ENCODE measurements at places on chromosomes 4 and X. TPM values are rescaled to one million over a fixed set of nuclear protein-coding genes. Genes with fewer than 3 reads are reported as not detected.

SPANXA1 gene
- 4.7 TPM for total RNA-seq

GRCh38 chr4:105147553-105148161 lies 981 bp downstream of the TET2 start:
- no peaks in the 10 kb centered on the region for H3K27me3 ChIP-seq
- no peaks in the 10 kb centered on the region for H3K36me3 ChIP-seq
- peak overlapping the region; percentile 34 for H3K27ac ChIP-seq
- peaks cover 19% of the 10 kb centered on the region for H3K4me1 ChIP-seq

DNA sequence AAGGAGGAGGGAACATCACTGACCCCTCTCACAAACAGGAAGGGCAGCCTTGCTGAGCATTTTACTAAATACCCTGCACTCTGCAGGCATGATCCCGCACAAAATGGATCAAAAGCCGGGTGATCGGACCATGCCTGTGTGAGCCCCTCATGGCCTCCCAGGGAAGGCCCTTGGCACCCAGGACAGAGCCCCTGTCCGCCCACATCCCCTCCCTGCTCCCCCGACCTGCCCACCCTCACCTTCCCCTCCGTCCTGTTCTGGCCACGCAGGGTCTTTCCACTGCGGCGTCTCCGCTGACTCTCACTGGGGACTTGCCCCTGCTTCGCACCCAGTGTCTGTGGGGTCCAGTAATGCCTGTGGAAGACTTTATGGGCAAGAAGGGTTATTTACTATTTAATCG lies 105.0 kb downstream of the HMX1 start:
- no peaks in the 10 kb centered on the region for H3K4me1 ChIP-seq
- DNase-seq: no peak
- peaks cover 70% of the 10 kb centered on the region for H3K27me3 ChIP-seq
- H3K4me3 ChIP-seq: no peak overlapping the region
- H3K27ac ChIP-seq: no peak overlapping the region
- H3K36me3 ChIP-seq: no peaks in the 10 kb centered on the region

DNA sequence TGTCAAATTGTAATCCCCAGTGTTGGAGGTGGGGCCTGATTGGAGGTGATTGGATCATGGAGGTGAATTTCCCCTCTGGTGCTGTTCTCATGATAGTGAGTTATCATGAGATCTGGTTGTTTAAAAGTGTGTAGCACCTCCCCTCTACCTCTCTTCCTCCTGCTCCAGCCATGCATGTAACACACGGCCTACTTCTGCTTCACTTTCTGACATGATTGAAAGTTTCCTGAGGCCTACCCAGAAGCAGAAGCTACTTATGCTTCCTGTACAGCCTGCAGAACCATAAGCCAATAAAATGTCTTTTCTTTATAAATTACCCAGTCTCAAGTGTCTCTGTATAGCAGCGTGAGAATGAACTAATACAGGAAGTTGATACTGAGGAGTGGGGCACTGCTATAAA lies 61.7 kb upstream of the DDX60 start:
- H3K27ac ChIP-seq: no peak overlapping the region
- no peak for DNase-seq
- H3K27me3 ChIP-seq: no peaks in the 10 kb centered on the region

- H3K27ac ChIP-seq: peak overlapping the region; percentile 96
- DNase-seq: peak; percentile 72
- H3K4me1 ChIP-seq: peaks cover 48% of the 10 kb centered on the region
- 0 out of 2 replicates have a peak, but pooled peaks cover 5% of the 10 kb centered on the region for H3K36me3 ChIP-seq
- no peaks in the 10 kb centered on the region for H3K27me3 ChIP-seq
Observed at GRCh38 chrX:13101441-13102139, 57.2 kb upstream of the FAM9C start.

- H3K27ac ChIP-seq: no peak overlapping the region
- H3K4me3 ChIP-seq: no peak overlapping the region
- H3K27me3 ChIP-seq: no peaks in the 10 kb centered on the region
- H3K36me3 ChIP-seq: no peaks in the 10 kb centered on the region
- no peaks in the 10 kb centered on the region for H3K4me1 ChIP-seq
Observed at GRCh38 chrX:75544786-75545185, 21.9 kb upstream of the ZDHHC15 start.
